Psoas muscle (tissue), 8 donors: ENCODE measurements at places on chromosomes 5 and 9. TPM values are rescaled to one million over a fixed set of nuclear protein-coding genes. Genes with fewer than 3 reads are reported as not detected.

IL9 gene
- not detected for total RNA-seq

PFN3 gene
- not detected for total RNA-seq

TMEM252 gene
- total RNA-seq = not detected

RASGEF1C gene
- total RNA-seq = not detected

TLE4 gene
- total RNA-seq = 17.6 TPM

CDC25C gene
- total RNA-seq = not detected

ADGRD2 gene
- not detected for total RNA-seq

GRCh38 chr9:111040494-111040893, 2.2 kb upstream of the LPAR1 start:
- peaks cover 8% of the 10 kb centered on the region for H3K27me3 ChIP-seq
- no peak for DNase-seq
- no peak overlapping the region for H3K4me3 ChIP-seq
- H3K36me3 ChIP-seq = no peaks in the 10 kb centered on the region

DNA sequence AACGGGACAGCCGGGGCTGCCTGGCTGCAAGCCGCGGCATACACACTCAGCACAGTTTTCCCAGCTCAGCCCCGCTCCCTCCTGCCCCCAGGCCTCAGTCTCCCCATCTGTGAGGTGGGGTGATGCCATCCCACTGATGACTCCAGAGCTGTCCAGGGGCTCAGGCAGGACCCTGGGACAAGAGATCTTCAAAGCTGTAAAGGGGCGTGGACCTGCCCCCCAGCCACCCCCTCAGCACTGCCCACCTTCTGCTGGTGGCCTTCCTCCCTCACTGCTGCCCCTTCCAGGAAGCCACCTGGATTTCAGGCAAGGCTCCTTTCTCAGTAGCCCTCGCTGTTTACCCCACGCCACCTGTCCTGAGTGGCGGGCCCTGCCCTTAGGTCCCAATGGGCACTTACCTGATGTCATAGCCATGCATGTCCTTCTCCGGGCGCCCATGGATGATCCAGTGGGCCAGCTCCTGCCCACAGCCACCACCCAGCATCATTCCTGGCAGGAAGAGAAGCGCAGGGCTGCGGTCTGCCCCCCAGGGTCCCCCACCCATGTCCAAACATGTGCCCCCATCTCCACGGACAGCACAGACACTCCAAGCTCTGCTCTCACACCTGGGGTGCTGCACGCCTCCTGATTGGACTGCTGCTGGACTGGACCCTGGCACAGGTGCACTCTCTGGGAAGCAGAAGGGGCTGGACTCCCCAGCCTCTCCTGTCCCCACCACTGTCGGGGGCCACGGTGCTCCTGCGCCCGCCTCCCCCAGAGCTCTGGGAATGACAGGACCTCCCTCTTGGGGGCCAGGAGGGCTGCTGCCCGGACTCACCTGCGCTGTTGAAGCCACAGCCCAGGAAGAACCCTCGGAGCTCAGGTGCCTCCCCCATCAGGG, 25.7 kb downstream of the SARDH start:
- no peak overlapping the region for H3K4me3 ChIP-seq
- no peak overlapping the region for H3K27ac ChIP-seq
- peaks cover 27% of the 10 kb centered on the region for H3K27me3 ChIP-seq
- no peaks in the 10 kb centered on the region for H3K4me1 ChIP-seq
- H3K36me3 ChIP-seq = no peaks in the 10 kb centered on the region

GRCh38 chr5:51889703-51890102, 506.5 kb downstream of the ISL1 start:
- no peaks in the 10 kb centered on the region for H3K4me1 ChIP-seq
- no peaks in the 10 kb centered on the region for H3K27me3 ChIP-seq
- H3K27ac ChIP-seq = no peak overlapping the region

DNA sequence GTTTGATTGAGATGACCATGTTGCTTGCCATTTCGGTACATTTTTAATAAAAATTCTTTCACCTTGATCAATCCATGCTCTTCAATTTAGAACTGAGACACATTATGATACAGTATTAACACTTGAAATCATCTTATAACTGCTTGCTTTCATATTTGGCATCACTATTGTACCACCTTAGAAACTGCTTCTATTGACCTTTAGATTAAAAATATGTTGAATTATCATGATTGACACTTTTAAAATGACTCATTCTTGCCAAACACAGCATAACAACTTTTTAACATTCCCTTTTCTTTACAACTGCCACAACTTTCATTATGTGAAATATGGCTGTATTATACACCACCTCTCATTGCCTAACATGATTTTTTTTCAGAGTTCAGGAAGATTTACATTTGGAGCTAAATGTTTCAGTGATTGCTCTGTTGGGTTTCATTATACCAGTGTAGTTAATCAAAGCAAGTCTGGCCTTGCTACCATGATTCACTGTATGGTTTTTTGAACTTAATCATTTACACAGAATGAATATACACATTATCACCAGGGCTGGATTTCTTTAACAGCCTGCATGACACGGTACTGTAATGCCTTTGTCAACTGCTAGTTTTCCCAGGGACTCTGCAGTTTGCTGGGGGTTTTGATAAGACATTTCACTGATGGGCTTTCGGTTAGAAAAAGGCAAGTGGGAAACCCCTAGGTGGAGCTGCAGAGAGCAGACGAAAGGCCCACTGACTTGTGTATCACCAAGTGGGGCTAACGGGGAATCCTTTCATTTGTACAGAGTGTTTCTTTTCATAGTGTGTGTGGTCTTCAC, 93.6 kb upstream of the TLE4 start:
- no peaks in the 10 kb centered on the region for H3K27me3 ChIP-seq
- H3K4me1 ChIP-seq = no peaks in the 10 kb centered on the region
- no peak overlapping the region for H3K27ac ChIP-seq
- DNase-seq = no peak
- H3K36me3 ChIP-seq = no peaks in the 10 kb centered on the region

GRCh38 chr9:131008909-131009618, at the start of gene LAMC3:
Gene LAMC3 (plus strand): TSS chr9:131009174. CDS start chr9:131009215, 41 bp downstream.
- DNase-seq = peak; percentile 24
- no peak within 1 kb of the TSS for H3K27ac ChIP-seq
- peak within 1 kb of the TSS; percentile 22 for H3K4me3 ChIP-seq
- peaks cover 12% of the 10 kb centered on the region for H3K27me3 ChIP-seq

DNA sequence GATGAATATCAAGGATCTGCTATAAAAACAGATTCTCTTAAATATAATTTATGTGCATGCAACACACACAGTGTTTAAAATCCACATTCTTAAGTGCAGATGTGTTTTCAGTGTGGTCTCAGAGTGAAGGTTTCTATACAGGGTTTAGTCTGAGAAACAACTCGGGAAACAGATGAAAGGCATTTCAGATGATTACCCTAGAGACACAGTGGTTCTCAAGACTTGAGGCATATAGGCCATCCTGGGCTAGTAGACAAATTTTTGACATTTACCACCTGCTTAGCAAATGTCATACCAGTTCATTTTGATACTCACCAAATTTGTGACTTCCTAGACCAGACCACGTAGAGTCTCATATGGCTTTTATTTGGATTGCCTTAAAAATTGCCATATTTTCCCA, 216.5 kb downstream of the ARL15 start:
- no peaks in the 10 kb centered on the region for H3K4me1 ChIP-seq
- no peak overlapping the region for H3K4me3 ChIP-seq
- H3K36me3 ChIP-seq = no peaks in the 10 kb centered on the region
- H3K27ac ChIP-seq = no peak overlapping the region

DNA sequence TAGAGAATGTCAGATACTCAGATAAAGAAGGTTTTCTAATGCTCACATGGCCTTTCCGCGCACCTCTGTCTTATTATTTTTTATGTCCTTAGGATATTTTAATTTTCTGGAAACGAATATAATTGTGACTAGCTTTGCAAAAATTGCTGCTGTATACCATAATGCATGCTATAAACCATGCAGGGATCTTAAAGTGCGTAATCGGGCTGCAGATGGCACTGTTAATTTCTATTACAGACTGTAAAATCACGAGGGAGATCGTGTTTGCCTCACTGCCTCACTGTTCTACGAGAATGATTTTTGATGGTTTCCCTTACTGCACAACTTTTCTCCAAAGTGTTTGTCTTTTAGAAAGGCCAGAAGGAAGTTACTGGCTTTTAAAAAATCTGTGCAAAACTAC, 356.1 kb downstream of the TUSC1 start:
- no peaks in the 10 kb centered on the region for H3K36me3 ChIP-seq
- H3K27me3 ChIP-seq = no peaks in the 10 kb centered on the region
- no peaks in the 10 kb centered on the region for H3K4me1 ChIP-seq
- no peak overlapping the region for H3K4me3 ChIP-seq

- no peaks in the 10 kb centered on the region for H3K36me3 ChIP-seq
- no peak for DNase-seq
- peaks cover 10% of the 10 kb centered on the region for H3K4me1 ChIP-seq
- H3K27ac ChIP-seq = no peak overlapping the region
These were observed 152.1 kb downstream of the GNAQ start for GRCh38 chr9:77879437-77879943.

DNA sequence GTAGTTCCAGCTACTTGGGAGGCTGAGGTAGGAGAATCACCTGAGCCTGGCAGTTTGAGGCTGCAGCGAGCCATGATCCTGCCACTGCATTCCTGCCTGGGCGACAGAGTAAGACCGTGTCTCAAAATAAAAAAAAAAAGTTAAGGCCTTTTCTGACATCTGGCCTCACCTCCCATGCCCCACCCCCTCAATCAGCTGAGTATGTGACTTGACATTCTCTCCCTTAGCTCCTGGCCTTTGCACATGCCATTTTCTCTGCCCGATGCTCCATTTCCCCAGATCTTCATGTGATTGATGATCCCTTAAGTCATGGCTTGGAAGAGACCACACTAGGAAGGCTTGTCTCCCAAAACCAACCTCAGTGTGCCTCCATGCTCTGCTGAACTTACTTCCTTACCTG, 17.7 kb upstream of the TCOF1 start:
- H3K27me3 ChIP-seq = no peaks in the 10 kb centered on the region
- no peaks in the 10 kb centered on the region for H3K36me3 ChIP-seq
- DNase-seq = no peak
- H3K27ac ChIP-seq = peak overlapping the region; percentile 54

DNA sequence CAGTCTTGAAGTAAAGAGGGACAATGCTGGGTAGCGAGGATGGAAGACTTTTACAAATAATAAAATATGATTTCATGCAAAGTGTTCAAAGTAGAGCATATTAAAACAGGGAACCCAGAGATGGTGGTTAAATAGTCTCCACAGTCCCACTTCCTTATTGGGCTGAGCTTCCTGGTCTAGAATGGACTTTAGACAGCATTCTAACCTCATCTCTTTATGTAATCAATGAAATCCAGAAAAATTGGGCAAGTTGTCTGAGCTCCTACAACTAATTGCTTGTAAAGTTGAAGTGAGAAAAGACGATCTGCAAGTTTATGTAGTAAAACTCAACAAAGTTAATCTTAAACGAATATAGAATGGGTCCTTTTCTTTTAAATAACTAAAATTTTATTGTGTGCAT, 328.9 kb downstream of the PJA2 start:
- no peaks in the 10 kb centered on the region for H3K4me1 ChIP-seq
- no peaks in the 10 kb centered on the region for H3K27me3 ChIP-seq
- no peaks in the 10 kb centered on the region for H3K36me3 ChIP-seq
- H3K4me3 ChIP-seq = no peak overlapping the region
- no peak overlapping the region for H3K27ac ChIP-seq
- DNase-seq = no peak

- H3K4me1 ChIP-seq = no peaks in the 10 kb centered on the region
- H3K4me3 ChIP-seq = no peak overlapping the region
- no peaks in the 10 kb centered on the region for H3K27me3 ChIP-seq
- DNase-seq = no peak
These were observed 20.5 kb downstream of the POLR3G start for GRCh38 chr5:90495146-90495545.

- H3K27me3 ChIP-seq = no peaks in the 10 kb centered on the region
- no peak overlapping the region for H3K4me3 ChIP-seq
- H3K36me3 ChIP-seq = no peaks in the 10 kb centered on the region
These were observed 44.0 kb upstream of the MAP1B start for GRCh38 chr5:72063219-72063819.

DNA sequence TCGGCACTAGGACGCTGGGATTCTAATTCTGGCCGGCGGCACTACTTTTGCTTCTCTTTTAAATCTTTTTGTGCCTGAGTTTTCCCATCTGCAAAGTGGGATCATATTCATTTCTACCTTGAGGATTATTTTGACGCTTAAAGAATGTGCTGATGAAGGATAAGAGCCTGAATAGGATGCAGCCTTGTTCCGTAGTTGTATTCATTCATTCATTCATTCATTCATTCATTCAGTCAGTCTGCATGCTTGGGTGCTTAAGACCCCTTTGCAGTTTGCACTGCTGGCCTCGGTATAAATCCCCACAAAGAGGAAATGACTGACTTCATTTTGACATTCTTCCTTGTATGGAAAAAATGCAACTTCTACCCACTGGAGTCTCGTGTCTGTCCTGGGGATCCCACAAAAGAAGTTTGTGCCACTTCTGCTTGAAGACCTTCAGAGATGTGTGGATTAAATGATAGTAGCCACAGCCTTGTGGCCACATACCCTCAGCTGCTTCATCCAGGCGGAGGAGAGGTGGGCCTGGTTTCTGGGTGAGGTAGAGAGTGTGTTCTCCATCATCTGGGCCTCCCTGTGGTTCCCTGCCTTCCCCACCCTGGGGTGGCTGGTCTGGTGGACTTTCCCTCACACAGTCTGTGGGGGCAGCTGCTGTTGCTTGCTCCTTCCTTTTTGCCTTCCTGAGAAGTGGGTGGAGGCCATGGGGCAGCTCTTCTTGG, 62.6 kb downstream of the PPARGC1B start:
- no peak for DNase-seq
- peak overlapping the region; percentile 99 for H3K27ac ChIP-seq
- H3K36me3 ChIP-seq = no peaks in the 10 kb centered on the region
- H3K4me3 ChIP-seq = no peak overlapping the region
- no peaks in the 10 kb centered on the region for H3K27me3 ChIP-seq

GRCh38 chr5:112576298-112576925, 157.3 kb upstream of the EPB41L4A start:
- no peaks in the 10 kb centered on the region for H3K27me3 ChIP-seq
- no peak for DNase-seq

DNA sequence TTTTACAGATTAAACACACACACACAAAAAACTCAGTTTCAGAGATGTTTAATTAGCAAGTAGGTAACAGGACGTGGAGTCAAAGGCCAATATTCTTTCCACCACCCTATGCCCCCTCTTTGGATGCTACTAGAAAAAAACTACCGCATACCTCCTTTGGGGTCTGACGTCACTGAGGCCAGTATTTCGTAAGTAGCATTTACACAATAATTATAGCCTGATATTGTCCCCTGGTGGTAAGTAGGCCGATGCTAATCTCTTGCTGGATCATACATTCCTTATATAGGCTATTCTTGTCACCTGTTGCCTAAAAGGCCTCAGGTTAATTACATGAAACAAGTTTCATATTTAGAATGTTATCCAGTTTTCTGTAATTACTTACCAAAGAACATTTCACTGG, 21.0 kb upstream of the SMARCA2 start:
- no peaks in the 10 kb centered on the region for H3K4me1 ChIP-seq
- no peaks in the 10 kb centered on the region for H3K36me3 ChIP-seq
- no peak overlapping the region for H3K4me3 ChIP-seq
- no peak for DNase-seq
- H3K27ac ChIP-seq = no peak overlapping the region
- no peaks in the 10 kb centered on the region for H3K27me3 ChIP-seq
